ENCODE measurements at places on chromosomes 5 and 9.

DNA sequence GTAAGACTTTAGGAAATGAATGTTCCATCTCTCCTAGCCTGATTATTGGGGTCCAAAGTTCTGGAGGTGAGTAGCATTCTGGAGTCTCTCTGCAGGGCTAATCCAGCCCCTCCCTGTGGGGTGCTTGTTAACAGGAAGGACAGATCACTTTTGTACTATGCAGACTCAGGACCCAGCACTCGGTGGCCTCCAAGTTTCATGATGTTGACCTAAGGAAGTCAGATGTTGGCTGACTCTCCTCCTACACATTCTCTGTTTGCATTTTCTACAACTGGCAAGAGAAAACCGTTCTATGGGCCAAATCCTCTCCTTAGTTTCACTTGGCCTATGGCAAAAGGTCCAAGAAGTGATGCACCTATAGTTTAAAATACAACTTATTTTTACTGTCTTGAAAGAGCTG is 5.5 kb upstream of the PDE8B start:
- DNase-seq, result no peak

DNA sequence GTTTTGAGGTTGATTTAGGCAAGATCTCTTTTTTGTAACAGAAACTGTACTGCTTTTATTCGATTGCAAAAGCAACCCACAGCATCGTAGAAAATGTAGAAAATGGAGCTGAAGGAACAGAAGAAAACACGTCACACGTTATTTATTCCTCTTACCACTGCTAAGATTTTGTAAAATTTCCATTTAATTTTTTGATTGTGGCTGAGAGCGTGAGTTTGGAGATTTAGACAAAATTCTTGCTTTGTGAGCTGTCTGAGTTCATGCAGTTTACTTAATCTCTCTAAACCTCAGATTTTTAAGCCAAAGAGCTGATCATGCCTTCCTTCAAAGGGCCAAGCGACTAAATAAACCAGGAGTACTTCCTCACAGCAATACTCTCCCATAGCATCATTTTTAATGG is 24.8 kb downstream of the DPYSL3 start:
- DNase-seq, result no peak

GRCh38 chr5:142610176-142611001 is 75.5 kb downstream of the FGF1 start:
- DNase-seq, result no peak

DNA sequence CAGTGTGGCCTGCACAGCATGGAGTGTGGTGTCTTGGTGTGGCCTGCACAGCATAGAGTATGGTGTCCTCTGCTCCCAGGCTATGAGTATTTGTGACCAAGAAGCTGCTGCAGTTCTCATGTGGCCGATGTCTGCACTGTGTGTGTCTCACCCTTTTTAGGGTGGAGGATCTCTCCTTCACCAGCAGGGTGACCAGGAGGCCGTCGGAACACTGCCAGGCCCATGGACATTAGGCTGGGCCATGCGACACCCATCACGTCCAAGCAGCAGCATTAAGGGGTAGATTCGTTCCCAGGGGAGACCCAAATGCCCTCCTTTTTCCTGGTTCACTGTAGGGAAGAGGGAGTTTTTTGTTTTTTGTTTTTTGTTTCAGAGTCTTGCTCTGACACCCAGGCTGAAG is 115.3 kb upstream of the SPIN1 start:
- DNase-seq, result no peak

- DNase-seq, result no peak
Measured at GRCh38 chr5:159552751-159553150, 222.5 kb upstream of the IL12B start.

DNA sequence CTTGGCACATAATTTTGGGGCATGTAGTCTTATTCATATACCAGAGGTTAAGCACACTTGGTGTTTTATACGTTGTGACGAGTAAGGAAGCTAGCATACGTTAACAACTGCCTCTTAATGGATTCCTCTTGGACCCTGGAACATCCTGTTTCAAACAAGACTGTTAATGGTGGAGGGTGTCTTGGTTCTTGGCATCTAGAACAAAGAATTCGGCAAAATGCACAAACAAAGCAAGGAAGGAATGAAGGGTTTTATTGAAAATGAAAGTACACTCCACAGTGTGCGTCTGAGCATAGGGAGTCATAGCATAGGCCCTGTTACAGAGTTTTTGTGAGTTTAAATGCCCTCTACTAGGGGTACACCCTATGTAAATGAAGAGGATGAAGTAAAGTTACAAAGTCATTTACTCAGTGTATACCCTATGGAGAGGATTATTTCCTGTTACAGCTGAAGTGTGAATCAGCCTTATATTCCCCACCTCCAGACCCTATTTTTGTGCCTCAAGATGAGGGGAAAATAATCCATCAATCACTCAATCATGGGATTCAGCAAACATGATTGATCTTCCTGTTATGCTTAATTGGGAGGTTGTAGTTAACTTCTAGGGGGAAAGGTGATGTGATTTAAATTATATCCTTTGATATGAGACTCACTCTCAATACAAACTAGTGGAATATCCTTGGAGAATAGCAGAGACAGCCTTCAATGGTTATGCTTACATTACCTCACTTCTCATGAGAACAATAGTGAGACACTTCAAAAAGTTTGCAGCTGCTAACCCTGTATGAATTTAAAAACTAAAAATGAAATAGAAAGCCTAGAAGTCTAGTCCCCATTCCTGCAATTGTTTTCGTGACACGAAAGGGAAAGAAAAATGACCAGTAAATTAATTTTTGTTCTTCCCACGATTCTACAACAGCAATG is 84.9 kb upstream of the MYO10 start:
- DNase-seq, result no peak

DNA sequence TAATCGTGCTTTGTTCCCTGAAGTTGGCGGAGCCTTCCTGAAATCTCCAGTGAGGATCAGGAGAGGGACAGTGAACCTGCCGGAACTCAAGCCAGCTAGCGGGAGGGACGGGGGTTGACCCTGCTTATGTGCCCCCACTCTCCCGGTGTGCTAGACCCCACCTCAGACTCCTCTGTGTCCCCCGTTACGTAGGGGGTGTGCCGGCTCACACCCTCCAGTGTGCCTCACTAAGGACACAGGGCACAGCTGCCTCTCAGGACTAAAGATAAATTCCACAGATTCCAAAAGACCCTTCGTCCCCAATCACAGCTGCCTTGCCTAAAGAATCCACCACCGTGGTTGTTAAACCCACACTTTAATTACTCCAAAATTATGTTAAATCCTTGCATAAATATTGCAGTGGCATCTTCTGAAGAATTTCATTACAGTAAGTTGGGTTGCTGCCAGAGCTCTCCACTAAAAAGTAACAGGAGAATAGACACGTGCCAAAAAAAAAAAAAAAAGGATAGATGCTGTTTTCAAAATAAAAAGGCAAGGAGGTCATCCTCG is 73.7 kb downstream of the GTF3C4 start:
- DNase-seq, result no peak

DNA sequence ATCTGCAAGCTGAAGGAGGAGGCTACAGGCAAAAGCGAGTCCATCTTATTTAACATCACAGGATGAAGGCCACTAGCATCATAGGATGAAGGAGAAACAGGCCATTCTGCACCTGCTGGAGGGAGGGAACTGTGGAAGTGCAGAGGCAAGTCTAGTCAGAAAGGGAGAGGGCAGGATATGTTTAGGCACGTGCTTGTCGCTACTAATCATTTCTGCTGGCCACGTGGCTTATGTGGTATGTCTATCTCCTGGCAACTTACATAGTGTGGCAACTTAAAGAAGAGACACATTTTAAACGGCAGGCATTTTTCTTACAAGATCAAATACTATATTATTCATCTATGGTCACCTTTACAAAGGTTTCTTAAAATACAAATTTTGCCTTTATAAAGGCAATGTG is 74.0 kb downstream of the GNAQ start:
- DNase-seq, result no peak

GRCh38 chr5:78648359-78649210 is at the start of gene LHFPL2:
LHFPL2 (minus strand) TSS chr5:78648772; CDS start chr5:78510213, 138,559 bp downstream.
- no peak for DNase-seq

DNA sequence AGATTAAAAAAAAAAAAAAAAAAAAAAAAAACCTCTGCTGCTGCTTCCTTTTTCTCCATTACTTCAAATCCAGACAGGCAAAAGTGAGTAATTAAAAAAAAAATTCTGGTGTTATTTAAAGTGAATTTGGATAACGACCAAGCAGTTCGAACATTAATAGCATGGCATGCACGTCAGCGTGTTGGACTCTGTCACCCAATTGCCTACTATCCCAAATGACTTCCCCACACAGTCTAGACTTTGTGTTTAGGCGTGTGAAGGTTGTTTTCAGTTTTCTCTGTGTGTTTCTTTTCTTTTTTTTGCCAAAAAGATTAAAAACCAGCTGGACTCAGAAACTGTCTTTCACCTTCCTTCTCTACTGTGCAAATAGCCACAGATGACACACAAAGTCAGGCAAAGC is 321.4 kb downstream of the MSX2 start:
- no peak for DNase-seq

GRCh38 chr9:97786341-97786740 is 66.7 kb upstream of the FOXE1 start:
- DNase-seq, result no peak

GRCh38 chr5:96963267-96963666 is 27.4 kb downstream of the LNPEP start:
- DNase-seq, result peak; percentile 32

All from CD4-positive, alpha-beta T cell treated with Interleukin-17A for 1 hour (primary cell).